ENCODE measurements at places on chromosomes 3 and 15.

DNA sequence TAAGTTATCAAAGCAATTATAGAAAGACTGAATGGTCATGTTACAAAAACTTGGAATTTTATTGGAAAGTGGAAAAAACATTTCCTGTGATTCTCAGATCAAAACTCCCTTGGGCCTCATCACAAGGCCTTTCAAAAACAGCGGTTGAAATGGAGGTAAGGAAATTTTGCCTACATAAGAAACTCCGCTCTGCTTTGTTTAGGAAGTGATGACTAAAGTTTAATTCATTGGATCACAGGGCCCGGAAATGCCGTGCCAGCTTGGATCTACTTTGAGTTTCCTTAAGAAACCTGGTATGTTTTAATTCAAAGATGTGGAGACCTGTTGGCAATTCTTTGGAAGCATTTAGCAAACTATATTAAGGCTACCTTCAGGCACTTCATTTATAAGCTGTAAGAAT is 143.9 kb upstream of the MME start:
- DNase-seq: no peak

- DNase-seq: no peak
Measured at GRCh38 chr3:13768453-13768852, 111.4 kb downstream of the WNT7A start.

- no peak for DNase-seq
Measured at GRCh38 chr3:46239301-46239938, 2.8 kb upstream of the CCR3 start.

GRCh38 chr3:113556316-113556945 is 24.1 kb downstream of the SIDT1 start:
- DNase-seq: no peak

DNA sequence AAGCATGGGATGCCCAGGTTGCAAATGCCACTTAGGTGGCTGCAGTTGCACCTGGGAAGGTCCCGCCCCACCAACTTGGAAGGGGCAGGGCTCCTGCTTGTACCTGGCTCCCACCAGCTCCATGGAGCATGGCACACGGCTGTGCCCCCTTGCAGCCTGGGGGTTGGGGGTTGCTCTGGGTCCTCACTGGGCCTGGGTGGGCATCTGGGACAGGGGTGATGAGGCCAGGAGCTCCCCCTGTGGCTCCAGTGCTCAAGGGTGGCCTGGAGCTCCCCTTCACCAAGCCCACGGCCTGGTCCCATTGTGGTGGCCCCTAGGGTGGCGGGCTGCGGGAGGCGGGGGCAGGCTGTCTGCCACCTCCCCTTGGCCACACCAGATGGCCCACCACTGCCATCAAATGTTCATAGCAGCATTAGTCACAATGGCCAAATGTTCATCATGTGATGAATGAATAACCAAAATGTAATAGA is 36.7 kb downstream of the GHSR start:
- no peak for DNase-seq

GRCh38 chr15:70531576-70531975 is 231.8 kb downstream of the UACA start:
- DNase-seq: no peak

GRCh38 chr3:69419276-69419675 is 33.4 kb upstream of the FRMD4B start:
- no peak for DNase-seq

DNA sequence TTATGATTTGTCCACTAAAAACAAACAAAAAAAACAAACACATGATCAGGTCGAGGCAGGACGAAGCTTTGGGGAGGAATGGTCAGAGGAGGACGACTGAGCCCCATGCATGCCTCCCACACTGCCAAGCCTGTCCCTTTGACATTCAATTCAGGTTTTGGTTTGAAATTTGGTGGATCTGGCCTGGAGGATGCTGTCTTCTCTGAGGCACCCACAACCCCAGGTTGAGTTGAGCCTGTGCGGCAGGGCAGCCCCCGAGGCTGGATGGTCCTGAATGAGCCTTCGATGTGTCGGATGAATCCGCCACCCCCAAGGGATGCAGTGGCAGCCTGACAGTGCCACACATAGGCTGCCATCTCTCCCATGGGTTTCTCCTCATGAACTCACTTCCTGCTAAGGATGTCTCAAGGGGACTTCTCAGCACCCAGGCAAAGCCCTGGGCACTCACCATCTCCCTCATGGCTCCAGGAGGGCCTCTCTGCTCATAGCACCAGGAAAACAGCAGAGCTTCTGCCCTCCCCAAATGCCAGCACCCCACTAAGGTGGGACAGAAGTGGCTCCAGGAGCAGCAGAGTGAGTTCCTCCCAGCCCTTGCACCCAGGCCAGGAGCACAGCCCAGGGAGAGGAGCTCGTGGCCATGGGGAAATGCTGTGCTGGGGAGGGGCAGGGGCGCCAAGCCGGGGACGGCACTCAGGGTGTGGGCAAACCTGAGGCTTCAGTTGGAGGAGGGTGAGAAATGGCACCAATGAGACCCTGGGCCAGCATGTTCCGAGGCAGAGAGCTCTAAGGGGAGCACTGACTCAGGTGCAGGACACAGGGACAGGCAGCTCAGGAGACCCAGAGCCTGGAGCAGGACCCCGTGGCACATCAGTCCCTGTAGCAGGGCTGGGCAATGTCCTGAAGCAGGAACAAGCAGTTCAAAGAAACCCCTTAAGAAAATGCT is 18.5 kb downstream of the PRR23E start:
- DNase-seq: no peak

DNA sequence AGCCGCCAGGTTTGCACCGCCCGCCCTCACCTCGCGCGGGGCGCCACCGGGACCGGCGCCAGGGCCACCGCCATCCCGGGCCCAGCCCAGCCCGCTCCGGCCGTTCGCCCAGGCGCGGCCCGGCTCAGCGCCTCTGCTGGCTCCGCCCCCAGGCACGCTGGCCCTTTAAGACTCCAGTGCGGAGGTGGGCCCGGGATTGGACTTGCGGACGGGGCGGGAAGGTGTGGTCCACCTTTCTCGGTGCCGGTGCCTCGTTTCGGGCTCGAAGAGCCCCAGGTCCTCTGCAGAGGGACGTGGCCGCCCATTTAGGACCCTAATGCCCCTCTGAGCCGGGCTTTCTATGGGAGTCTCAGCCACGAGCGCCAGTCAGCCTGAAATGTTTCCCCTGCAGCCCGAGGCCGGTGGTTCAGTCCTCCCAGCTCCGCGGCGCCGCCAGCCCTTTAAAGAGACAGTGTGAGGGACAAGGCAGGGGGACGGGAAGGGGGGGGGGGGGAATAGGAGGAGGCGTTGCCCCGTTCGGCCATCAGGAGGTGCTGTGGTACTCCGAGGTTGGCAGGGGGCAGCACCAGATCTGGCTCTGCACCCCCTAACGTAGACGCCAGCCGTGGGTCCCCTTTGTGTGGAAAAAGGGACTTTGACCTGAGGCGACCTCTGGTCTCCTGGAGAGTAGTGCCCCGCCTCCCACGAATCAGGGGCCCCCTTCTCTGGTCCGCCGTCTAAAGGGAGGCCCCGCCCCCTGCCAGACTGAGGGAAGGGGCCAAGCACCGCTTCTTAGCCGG is 1.0 kb downstream of the HYAL2 start:
- peak; percentile 92 for DNase-seq

GRCh38 chr3:140250010-140250855 is 315.2 kb downstream of the CLSTN2 start:
- no peak for DNase-seq

DNA sequence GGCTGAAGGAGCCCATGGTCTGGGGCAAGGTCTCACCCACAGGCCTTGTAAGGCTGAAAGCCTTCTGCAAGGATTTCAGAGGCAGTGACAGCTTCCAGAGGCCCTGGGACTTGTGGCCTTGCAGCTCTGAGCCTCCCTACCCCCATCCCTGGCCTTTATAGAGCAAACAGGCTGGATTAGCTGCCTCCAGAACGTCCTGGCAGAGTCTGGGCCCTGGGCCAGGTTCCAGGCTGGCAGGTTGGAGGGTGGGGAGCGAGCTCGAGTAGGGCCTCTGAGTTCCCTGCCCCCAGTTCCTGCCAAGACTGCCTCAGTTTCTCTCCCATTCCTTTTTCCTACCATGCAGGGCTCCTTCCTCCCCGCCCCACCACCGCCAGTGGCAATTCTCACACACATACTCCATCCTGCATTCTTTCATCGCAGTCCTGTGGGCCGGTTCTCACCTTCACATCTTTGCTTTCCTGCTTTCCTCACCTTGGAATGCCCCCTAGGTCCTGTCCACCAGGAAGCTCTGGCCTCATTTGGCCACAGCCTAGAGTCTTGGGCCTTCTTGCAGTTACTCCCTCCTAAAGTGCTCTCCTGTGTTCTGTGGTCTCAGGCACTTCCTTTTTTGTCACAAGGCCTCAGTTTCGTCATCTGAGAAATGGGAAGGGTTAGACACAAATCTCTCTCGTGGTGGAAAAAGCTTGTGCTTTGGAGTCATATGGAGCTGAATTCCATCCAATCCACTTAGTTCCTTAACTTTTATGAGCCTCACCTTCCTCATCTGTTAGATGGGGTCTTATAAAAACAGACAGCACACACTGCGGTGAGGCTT is 2.7 kb downstream of the LMAN1L start:
- DNase-seq: no peak

- DNase-seq: no peak
Measured at GRCh38 chr3:65894679-65895453, 143.9 kb downstream of the MAGI1 start.

- no peak for DNase-seq
Measured at GRCh38 chr15:75840659-75841058, 2.6 kb upstream of the UBE2Q2 start.

- no peak for DNase-seq
Measured at GRCh38 chr3:48278884-48279559, 38.1 kb downstream of the ZNF589 start.

GRCh38 chr15:29942143-29942542 is 119.9 kb upstream of the TJP1 start:
- no peak for DNase-seq

- no peak for DNase-seq
Measured at GRCh38 chr3:9606108-9606507, 43.2 kb upstream of the MTMR14 start.

- DNase-seq: no peak
Measured at GRCh38 chr15:23437673-23438072, 9.4 kb downstream of the GOLGA6L2 start.

DNA sequence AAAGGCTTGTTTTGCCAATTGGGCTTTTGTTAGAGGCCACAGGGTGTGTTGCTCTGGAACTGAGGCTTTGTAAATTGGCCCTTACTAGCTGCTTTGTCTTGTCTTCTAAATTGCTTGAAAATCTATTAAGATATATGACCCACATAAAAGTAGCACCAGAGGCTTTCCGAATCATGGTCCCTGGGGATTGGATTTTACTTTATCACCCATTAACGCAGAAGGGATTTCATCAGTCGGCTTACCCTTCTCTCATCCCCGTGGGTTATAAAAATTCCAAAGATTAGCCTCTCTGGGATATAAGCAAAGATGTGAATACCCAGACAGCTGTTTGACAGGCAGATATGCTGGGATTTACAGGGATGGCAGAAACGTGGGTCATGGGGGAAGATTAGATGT is 98.3 kb upstream of the CHL1 start:
- DNase-seq: no peak

DNA sequence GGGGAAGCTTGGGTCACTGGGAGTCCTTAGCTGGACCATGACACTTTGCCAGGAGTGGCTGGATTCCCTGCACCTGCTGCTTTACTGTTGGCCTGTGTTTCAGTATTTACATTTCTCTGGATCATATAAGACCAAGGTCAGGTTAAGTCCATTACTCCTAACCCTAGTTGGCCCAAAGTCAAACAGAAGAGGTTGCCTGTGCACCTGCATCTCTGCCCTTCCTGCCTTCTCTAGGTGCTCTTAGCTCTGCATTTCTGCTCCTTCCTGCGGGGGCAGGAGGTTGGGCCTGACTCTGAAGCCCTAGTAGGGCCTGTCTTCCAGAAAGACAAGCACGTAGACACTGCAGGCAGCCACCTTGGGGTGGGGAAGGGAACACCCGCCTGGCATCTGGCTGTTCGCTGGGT is 124.3 kb downstream of the RPLP1 start:
- DNase-seq: no peak

GRCh38 chr3:196968233-196969133 is at the start of gene PIGZ:
TSS of gene PIGZ (minus strand) at chr3:196968833. CDS start at chr3:196952031, 16,802 bp downstream.
- peak; percentile 72 for DNase-seq

DNA sequence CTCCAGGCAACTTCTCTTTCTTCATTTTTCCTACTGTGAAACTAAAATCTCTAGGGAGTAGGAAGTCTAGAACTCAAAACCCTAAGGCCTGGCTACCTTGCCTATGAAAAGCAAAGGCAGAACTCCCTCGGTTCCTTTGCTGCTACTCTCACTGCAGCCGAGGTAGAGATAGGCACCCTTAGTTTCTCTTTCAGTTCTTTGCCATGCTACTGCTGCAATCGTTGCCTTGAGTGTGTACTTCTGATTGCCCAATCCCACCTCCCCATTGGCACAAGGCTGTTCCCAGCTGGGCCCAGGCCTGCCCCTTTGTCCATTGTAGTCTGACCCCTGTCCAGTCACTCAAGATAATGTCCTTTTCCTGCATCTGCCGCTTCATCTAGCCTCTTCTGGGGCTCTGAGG is 92.3 kb upstream of the MRPS22 start:
- DNase-seq: no peak

- no peak for DNase-seq
Measured at GRCh38 chr3:197427021-197427420, 128.6 kb upstream of the DLG1 start.

- DNase-seq: no peak
Measured at GRCh38 chr15:80580106-80580505, 115.0 kb upstream of the ABHD17C start.

- DNase-seq: no peak
Measured at GRCh38 chr3:113590983-113591382, 58.6 kb downstream of the SIDT1 start.

- no peak for DNase-seq
Measured at GRCh38 chr3:39136533-39137434, 16.6 kb downstream of the CSRNP1 start.

DNA sequence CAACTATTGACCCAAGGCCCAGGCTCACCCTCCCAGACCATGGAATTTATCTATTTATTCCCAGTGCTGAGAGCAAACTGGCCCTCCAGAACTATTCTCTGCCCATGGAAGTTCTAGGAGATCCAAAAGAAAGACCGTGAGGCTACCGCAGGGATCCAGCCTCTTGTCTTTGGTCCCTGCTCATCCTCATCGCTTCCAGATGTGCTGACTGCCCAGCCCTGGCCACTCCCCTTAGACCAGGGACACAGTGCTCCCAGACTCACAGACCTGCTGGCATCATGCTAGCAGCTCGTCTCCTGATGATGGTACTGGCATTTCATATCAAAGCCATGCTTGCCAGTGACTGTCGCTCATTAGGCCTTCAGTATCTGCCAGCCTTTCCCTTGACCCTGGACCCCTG is 405.7 kb upstream of the PPP2R3A start:
- DNase-seq: no peak

- no peak for DNase-seq
Measured at GRCh38 chr3:30672959-30673358, 66.6 kb downstream of the TGFBR2 start.

GRCh38 chr3:186896875-186897274 is 33.5 kb upstream of the ST6GAL1 start:
- no peak for DNase-seq

DNA sequence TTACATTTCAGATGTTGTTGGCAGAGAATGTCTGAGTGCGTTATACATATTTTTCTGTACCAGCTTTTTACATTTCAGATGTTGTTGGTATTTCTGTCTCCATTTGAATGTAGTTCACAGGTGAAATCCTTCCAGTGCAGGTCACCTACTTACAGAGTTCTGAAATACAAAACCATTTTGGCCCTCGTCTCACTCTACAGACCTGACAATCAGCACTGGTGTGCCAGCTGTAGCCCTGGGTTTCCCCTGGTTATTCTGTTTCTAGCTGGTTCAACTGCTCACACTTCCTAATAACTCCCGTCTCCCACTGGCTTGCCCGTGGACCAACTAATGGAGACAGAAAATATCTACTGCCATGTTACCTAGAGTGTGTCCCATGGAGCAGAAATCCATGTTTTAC is 87.5 kb upstream of the CDIN1 start:
- DNase-seq: no peak

GRCh38 chr3:13263770-13264467 is 156.2 kb downstream of the NUP210 start:
- DNase-seq: no peak

All from GM06990 (cell line).